Stimulated activated CD8-positive, alpha-beta memory T cell treated with anti-CD3 and anti-CD28 coated beads, Interleukin-7, amount 100 ng/mL, for 1 hour (primary cell): ENCODE measurements at places on chromosomes 7 and 10.

DNA sequence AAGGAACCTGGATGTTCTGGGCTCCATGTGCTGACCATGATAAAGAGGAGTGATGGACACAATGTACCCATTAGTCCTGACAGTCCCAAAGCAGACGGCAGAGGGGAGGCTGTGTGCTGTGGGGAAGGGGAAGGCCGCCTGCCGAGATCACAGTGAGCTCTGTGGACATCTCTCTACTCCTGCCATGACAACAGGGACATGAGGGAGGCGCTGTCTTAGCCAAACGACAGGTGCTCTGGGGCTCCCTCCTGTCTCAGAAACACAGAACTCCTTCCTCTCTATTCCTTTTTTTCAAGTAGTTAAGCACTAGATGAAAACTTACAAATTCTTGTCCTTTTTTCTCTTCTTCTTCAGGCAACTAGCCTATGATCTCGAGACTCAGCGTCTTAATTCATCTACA lies 113.1 kb downstream of the RNF32 start:
- no peak for DNase-seq

DNA sequence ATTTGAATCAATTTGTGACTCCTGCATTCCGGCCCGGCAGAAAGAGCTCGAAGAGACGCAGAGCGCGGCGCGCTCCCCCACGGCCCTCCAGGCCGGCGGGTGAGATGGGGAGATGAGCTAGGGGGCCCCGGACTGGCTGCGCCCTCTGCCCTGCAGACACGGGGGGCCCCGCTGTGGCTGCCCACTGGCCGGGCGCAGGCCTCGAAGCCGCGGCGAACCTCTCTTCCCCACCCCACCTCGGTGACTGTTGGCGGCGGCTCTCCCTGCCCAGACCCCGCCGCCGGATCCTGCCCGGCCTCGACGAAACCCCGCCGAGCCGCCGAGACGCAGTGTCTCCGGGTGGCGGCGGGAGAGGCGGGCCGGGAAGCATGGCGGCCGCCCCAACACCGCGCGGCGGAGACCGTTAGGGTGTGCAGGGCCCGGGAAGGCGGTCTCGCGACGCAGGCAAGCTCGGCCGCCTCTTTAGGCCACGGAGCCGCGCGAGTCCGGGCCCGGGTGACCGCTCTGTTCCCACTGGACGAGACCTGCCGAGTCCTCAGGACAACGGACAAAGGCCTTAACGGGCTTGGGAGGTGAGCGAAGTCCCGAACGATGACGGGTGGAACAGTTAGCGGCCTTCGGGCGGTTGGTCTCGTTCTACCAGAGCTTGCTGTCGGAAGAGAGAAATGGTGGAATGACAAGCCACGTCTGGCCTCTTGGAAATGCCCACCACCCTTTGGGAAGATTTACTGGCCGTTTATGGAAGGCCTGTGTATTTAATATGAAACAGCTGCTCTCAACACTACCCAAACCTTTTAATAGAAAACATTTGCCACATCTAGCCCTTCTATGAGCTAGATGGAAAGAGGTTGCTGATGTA lies 24.3 kb downstream of the NUP42 start:
- DNase-seq: no peak

GRCh38 chr7:139704308-139704879 lies 73.4 kb downstream of the HIPK2 start:
- DNase-seq: no peak

GRCh38 chr10:103396789-103397087 lies 312 bp downstream of the PDCD11 start:
- DNase-seq: no peak

- no peak for DNase-seq
These were observed 13.5 kb downstream of the HERPUD2 start for GRCh38 chr7:35681231-35682029.

GRCh38 chr7:133183042-133183794 lies 69.7 kb upstream of the EXOC4 start:
- no peak for DNase-seq

DNA sequence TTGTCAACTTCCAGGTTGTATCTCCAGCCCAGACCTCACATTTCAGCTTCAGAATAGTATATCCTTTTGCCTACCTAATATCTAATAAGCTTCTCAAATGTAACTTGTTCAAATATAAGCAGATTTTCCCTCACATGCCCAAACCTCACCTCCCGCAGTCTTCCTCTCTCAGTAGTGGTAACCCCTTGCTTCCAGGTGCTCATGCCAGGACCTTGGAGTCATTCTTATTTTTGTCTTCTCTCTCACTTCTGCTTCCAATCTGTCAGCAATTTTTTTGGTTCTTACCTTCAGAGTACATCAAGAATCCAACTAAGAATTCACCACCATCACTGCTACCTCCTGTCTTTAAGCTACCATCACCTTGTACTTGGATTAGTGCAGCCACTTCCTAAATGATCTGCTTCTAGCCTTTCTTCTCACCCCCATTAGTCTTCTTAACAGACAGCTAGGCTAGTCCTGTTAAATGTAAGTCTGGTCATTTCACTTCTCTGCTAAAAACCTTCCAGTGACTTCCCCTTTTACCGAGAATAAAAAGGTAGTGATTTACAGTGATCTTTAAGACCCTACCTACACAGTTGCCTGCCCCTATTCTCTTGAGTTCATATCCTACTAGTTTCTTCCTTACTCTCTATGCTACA lies 14.0 kb downstream of the ANKIB1 start:
- DNase-seq: no peak

GRCh38 chr7:38321515-38321944 lies 48.1 kb upstream of the TARP start:
- DNase-seq: no peak

DNA sequence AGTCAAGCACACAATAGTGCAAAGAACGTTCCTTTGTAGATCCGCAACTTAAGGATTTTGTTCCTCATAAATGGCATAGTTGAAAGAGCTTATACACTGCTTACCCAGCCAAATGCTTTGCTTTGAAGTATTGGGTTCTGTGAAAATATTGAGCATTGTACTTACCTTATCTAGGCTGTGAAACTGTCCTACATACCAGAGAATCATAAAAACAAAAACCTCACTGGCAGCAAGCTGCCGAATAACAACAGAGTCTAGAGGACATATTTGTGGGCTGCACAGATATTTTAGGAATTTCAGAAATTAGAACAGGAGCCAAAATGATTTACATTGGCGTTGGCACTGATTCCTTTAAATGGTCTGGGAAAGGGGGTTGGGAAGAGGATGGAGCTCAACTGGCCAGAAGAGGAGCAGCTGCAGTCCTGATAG lies 174.8 kb downstream of the RTKN2 start:
- no peak for DNase-seq

- DNase-seq: peak; percentile 7
These were observed 449.7 kb upstream of the KLF6 start for GRCh38 chr10:4234661-4235060.

- no peak for DNase-seq
These were observed 130.1 kb upstream of the SHH start for GRCh38 chr7:155942226-155942950.

DNA sequence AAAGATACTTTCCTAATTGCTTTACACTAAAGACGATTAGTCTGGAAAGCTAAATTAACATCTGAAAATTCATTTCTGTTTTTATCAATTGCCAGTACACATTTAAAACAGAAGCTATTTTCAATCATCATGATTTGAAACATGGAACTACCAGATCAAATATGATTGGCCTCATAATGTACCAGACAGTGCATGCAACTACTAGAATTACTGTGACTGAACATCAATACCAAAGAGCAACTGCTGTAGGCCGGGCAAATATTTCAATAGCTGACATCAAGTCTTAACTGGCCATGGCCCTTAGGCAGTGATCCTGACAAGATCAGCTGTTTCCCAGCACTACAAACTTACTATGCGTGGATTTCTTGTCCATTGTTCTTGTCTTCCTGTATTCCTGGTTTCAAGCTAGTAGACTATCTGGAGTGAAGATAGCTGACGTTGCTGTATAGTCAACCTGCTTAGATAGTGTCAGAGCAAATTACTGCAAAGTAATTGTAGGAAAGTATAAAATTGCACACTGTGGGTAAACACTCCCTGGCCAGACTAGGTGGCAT lies 21.7 kb upstream of the WNT16 start:
- DNase-seq: no peak

DNA sequence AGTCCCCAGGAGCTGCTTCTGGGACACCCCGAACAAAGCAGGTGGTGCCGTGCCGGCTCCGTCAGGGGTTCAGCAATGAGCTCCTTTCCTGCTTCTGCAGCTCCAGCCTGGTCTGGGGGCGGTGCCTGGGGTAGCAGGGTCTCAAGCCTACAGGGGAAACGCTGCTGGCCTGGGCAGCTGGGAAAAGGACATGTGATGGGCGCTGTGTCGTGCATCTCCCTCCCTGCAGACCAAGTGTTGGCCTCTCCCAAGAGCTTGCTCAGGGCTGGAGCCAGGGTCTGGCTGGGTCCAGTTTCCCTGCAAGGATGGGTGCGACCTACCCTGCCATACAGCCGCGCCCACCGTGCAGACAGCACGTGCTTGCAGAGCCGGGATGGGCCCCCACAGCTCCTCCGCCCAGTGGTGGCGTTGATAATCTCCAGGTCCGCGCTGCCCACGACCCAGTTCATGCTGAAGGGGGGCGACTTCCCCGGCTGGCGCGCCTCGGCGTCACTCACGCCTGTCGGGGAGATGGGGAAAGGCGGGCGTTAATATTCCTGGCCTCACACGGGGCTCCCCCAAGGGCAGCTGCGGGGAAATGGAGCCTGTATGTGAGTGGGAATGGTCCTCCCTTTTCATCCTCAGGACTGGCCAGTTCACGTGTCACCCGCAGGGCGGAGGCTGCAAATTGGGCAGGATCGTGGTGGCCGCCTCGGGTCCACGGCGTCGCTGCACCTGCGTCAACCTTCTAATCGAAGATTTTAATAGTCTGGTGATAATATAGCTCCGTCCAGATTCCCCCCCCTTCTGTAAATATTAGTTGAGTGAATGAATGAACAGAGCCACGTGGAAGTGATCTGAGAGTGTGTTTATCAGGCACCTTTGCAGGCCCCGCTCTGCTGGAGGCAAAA lies 128.6 kb downstream of the WDR37 start:
- DNase-seq: no peak

DNA sequence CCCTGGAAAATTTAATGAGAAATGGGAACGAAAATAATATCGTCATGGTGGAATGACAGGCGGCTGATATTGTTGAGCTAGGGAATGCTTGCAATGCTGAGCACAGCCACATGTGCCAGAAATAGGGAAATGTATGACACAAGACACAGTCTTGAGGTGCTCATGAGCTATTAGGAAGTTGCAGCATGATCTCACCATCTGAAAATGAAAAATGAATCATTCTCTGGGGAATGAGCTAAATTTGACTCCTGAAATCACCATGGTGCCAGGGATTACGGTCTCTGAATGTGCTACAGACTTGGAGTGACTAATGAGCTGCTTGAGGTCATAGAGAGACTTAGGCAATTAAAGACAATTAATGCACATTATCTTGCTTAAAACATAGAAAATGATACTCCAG lies 845.0 kb downstream of the CNTNAP2 start:
- DNase-seq: no peak

GRCh38 chr10:73867126-73867807 lies 7.1 kb downstream of the CAMK2G start:
- DNase-seq: no peak

DNA sequence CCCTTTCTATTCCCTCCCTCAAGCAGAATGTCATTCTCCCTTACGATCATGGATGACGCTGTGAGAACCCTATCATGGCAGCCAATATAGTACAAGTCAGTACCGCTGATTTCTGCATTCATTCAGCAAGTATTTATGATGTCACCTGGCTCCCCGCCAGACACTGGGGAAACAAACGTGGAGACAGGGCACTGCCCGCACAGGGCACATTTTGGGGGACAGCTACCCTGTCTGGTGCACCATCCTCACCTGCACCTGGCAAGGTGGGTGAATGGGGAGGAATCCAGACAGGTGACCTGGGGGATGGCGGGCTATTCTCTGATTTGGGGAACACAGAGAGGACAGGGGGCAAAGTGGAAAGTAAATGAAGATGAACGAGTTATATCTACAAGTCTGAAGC lies 28.4 kb downstream of the MKI67 start:
- no peak for DNase-seq

- DNase-seq: no peak
These were observed 244.3 kb upstream of the PHYHIPL start for GRCh38 chr10:58932126-58932525.

DNA sequence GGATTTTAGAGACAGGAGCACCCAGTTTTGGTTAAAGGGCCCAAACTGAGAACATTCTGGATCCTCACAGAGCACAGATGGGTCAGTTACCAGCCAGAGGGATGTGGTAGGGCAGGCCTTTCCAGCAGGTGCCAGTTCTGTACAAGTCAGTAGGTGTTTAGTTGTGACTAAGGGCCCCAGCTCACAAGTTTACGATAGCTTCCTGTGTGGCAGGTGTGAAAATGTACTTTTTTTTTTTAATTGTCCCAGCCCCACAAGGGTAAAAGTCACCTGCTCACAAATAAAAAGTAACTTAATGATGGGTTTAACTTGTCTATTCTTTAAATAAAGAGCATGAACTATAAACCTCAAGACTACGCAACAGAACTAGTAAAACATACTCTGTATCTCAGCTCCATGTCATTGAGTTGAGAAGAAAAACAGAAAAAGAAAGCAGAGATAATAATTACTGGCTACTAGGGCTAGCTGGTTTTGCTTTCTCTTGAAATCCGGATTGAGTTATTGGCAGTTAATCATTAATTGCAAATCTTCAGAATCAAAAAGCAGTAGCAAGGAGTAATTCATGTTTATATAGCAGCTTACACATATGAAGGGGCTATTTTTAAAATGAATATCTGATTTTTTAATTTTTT lies 15.4 kb downstream of the NFE2L3 start:
- no peak for DNase-seq

DNA sequence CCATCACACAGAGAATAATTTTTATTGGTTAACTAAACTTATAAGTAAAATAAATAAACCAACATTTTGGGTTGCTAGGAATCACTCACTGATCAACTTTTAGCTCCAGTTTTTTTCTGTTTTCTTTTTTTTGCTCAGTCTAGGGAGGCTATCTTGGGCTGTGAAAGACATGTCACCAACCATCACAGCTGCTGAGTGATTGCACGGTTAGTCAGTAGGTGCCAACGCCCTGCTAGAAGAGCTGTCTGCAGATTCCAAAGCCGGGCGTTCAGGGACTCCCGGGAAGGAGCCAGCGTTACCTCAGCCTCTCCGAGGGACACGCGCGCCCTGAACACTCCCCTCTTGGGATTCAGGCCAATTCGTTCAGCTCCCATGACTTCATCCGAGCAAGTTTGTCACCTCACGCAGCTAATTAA lies 604 bp upstream of the STAM start:
- DNase-seq: no peak

GRCh38 chr7:102214477-102215072 lies 72.1 kb upstream of the SH2B2 start:
- no peak for DNase-seq

DNA sequence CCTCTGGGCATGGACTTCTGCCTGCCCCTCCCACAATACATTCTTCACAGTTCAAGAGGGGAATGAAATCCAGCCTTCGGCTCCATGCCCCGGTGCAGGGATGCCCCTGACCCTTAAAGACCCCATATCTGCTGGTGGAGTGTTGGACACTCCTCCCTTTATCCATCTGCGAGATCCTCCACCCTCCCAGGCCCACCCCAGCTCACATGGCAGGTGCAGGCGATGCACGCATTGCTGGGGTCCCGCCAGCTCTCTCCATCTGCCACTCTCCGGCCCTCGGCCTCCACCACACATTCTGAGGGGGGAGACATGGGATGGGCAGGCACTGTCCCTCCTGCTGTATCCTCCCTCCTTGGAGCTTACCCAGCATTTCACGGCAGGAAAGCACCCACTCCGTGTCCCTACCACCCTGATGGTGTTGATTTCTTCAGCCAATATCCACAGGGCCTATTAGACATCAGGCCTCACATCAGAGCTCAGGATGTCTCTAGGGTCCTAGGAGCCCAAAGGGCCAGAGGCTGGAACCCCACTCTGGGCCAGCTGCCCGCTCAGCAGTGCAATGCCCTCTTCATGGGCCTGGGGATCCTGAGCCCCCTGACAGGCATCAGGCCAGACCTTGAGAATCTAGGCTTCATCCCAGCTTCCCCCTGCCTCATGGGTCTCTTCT lies 18.3 kb downstream of the ATP6V1F start:
- DNase-seq: no peak
